ENCODE measurements at places on chromosomes 2 and 18.
A peak's percentile ranks its signal among the peaks of the same experiment; 100 is the strongest.

- DNase-seq, result peak; percentile 71
Measured at GRCh38 chr2:19648583-19648982, 253.2 kb downstream of the TTC32 start.

- no peak for DNase-seq
Measured at GRCh38 chr18:10297086-10297485, 157.3 kb upstream of the APCDD1 start.

- no peak for DNase-seq
Measured at GRCh38 chr18:11520536-11520935, 88.9 kb upstream of the SLC35G4 start.

DNA sequence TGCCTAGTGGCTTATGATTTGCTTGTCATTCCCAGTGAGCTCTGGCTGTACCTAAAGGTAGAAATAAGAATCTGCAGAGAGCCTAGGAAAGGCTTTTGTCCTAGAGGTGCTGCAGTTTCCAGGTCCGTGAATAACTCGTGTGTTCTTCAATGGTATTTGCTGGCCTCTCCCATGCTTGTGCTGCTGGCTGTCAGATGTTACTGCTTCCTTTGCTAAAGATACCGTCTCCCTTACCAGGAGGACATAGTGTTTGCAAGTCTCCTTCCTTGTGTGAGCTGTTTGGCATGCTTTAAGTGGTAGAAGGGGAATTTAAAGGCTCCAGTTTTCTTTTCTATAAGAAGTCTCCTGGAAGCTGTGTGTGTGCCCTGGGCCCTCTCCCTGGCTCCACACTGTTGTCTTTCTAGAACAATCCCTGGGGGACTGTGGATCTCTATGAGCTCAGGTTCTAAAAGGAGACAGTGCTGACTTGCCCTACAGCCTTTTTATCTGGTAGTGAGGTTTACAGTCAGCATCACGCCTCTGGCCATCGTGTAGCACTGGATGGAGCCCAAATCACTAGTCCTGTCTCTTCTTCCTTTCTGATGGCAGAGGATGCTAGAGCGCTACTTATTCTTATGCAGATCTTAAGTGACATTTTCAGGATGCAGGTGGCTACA is 65.8 kb downstream of the RNF144A start:
- DNase-seq, result no peak

DNA sequence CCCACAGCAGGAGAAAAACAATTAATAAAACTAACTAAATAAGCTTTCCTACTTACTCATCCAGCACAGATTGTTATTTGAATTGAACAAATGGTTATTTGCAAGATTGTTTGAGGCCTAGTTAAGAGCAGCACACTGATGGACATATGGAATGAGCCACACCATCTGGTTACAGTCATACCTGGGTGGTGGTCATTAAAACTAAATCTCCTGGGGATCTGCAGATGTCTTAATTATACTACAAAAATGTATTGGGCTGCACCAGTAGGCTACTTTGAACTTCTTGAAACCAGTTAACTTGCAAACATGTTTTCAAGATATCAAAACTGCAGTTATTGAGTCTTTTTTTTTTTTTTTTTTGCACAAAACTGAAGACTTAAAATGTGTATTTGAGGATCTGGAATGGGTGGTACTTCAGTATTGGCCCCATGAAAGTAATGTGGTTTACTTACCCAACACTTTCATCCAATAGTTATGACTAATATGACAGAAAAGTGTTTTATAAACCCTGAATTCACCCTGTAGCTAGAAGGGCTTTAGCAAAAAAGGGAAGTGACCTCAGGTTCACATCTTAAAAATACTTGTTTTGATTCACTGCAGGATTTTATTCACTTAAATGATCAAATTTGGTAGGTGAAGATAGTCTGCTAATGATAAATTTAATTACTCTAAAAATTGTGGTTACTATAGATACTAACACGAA is 10.8 kb downstream of the AGFG1 start:
- no peak for DNase-seq

- DNase-seq, result no peak
Measured at GRCh38 chr2:174554529-174555150, 43.0 kb downstream of the WIPF1 start.

DNA sequence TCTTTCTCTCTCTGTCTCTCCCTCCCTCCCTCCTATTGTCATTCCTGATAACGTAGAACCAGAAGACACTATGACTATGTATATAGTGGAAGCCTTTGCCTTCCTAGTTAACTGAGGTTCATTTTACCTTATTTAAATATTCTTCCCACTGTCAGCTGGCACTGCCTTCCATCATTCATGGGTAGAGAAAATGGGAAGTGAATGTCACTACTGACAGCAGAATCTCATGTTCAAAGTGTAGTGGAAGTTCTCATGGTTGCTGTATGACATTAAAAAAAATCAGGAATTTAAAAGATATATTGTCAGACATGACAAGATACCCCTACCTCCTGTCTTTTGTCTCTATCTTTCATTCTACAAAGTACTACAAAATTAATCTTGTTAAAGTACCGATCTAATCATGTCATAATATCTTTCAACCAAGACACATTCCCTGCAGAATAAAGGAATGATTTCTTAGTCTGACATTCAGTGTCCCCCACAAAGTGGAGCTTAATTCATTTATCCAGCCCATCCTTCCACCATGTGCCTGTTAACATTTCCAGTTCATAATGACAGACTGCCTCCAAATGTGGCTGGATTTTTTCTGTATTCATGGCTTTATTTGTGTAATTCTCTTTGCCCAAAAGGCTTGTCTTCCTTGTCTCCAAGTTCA is 250.1 kb upstream of the CDH20 start:
- no peak for DNase-seq

DNA sequence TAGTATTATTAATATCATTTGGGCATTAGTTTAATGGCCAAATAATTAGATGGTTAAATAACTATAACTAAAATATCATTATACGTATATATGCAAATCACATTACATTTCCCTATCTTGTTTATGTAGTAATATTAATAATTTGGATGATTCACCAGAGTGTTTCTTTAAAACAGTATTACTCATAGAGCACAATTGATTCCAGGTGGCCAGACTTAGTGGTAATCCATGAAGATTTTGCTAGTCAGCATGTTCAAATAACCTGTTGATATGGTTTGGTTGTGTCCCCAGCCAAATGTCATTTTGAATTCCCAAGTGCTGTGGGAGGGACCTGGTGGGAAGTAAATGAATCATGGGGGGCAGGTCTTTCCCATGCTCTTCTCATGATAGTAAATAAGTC is 782.3 kb downstream of the LRP1B start:
- DNase-seq, result peak; percentile 41

DNA sequence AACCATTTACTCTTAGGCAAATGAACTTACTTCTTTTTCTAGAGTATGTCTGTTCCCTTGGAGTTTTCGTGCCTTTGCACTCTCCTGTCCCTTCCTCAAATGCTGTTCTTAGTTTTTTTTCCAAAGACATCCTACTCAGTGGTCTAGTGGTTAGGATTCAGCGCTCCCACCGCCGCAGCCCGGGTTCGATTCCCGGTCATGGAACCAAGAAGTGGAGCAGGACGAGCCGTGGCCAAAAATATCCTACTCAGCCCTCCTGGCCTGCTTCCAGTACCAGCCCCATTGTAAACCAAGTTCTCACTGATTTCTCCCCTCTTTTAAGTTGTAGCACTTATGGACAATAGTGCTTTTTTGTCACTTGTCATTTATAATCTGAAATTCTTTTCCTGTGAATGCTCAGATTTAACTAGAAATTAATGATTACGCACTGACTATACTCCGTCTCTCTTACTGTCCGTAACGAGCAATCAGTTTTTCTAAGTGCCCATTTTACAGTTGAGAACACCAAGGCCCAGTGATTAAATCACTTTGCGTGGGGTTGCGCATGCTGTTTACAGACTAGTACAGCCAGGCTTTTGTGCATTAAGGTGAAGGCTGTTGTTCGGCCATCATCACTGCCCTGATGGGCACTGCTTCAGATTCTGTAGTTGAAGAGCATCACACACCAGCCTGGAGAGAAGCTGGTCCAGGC is 17.9 kb downstream of the GREB1 start:
- no peak for DNase-seq

DNA sequence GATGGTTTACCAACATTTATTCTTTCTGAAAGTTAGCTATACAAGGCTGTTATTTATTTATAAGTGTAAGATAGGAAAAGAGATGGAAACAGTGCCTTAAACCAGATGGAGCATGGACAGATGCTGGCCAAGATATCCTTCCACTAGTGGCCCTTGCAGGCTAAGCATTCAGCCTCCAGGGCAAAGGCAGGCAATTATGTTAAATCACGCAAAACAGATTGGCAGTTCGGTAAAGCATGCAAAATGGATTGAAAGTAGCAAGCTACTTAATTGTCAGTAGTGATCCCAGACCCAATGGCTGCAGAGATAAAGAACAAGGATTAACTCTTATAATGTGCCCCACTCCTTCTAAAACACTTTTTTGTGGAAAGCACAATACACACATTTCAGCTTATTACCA is 105.4 kb upstream of the MAP4K3 start:
- peak; percentile 49 for DNase-seq

GRCh38 chr18:66676699-66677098 is 72.8 kb upstream of the CDH19 start:
- DNase-seq, result no peak

- DNase-seq, result peak; percentile 38
Measured at GRCh38 chr2:189409647-189410046, 31.6 kb upstream of the WDR75 start.

DNA sequence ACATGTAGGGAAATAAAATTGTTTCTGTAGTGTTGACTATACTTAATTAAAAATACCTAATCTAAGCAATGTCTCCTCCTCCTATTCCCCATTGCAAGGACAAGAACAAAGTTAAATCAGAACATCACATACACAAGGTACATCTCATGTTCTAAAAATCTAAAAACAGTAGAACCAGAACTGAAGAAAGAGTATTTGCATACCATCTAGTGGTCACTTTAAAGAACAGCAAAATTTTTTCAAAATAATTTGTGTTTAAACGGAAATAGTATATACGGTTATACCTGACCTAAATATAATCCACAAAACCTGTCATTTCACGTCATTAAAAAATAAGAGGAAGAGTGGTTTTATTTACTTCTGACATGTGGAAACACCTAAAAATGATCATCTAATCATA is 294.3 kb upstream of the KCNH7 start:
- DNase-seq, result peak; percentile 65

DNA sequence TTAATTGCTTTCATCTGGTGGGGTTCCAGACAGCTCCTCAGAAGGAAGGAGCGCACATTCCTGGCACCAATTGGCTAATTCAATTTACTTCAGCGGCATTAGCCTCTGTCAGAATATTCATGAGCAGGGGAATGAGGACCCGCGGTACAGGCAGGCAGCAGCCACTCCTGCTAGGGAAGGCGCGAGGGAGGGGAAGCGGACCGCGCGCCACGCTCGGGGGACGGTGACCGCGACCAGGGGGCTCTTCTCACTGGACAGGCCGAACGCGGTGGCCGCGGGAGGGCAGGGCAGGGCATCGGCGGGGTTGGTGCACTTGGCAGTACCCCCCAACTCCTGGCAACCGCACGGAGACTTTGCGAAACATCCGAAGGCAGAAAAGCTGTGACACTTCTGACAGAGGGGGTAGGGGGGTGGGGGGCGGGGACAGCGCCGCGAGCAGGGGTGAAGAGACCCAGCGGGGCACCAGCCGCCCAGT is at the start of gene CDH20:
Gene CDH20 (plus strand): TSS at position 160 of the 475 bp plus-strand sequence.
- peak; percentile 25 for DNase-seq

GRCh38 chr2:39313575-39313974 is 69.8 kb upstream of the CDKL4 start:
- DNase-seq, result peak; percentile 74

DNA sequence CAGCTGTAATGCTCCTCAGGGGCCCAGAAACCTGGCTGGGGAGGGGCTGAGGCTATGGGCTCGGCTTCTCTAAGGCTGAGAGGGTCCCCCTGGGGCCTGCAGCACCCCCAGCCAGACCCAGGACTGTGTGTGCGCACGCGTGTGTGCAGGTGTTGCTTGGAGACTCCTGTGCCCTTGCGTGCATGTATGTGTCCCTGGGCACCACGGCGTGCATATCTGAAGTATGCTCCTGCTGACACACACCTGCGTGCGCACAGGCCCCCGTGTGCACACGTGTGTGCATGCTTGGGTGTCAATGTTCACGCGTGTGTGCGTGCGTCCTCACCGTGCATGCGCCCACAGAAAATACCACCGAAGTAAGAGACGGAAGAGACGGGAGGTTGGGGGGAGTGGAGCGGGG is 14.9 kb upstream of the ECEL1 start:
- DNase-seq, result no peak

DNA sequence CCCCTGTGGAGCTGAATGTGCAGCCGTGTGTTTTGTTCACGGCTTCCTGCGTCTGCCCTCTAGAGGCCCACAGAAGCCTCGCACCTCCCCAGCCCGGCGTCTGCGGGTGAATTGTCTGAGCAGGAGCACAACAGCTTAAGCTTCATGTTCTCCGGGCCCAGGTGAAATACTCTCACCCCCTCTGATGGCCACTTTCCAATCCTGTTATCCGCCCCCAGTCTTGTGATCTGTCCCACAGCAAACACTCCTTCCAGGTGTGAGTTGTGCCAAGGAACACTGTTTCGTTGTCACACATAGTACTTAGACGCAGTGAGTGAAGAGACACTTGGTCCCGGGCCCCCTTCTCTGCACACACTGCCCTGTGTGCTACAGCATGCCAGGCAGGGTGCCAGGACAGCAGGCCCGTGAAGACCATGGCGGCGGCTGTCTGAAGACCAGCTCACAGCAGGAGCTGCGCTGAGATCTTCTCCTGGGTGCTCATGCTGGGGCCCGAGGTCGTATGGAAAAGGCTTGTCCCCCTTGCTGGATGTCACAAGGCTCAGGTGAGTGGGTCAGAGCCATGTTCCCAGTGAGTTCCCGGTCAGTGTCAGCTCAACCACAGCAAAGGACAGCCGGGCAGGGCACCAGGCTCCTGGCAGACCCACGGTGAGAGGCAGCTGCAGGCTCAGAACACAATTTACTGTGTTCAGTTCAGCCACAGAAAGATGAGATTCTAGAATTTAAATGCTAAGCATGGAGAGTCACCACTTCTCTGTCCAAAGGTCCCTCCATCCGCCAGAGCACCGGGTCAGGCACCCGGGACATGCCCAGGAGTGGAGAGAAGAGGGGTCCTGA is 6.8 kb upstream of the PXDN start:
- DNase-seq, result peak; percentile 92

DNA sequence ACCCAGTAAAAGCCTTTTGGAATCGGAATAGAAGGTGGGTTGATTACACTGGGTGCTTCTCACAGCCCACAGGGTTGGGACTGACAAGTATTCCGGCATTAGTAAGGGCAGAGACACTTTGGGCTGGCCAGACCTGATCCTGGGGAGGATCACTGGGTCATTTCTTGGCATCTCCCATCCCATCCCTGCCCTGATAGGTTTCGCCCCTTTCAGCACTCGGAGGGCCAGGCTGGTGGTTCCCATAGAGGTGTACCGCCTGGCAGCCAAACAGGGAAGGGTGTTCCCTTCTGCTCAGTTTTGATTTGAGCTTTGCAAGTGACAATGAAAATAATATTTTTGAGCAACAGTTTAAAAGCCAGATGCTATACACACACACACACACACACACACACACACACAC is 37.3 kb downstream of the CYP1B1 start:
- no peak for DNase-seq

- no peak for DNase-seq
Measured at GRCh38 chr2:40428439-40428838, 23.5 kb downstream of the SLC8A1 start.
